ENCODE measurements at places on chromosomes 6 and 20. TPM values are rescaled to one million over a fixed set of nuclear protein-coding genes. Genes with fewer than 3 reads are reported as not detected.

DNA sequence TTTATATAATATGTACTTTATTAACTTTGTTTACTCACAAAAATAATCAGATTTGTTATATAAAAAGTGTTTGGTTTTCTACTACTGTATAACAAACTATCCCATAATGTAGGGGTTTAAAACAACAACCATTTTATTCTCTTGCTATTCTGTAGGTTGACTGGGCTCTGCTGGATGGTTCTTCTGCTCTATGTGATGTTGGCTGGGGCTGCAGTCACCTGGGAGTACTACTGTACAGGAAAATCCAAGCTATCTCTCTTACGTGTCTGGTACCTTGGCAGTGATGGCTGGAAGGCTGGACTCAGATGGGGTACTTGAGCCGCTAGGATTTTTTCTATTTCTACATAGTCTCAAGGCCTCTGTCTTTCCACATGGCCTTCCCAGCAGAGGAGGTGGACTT lies 44.0 kb upstream of the UBR2 start:
- no peaks in the 10 kb centered on the region for H3K27me3 ChIP-seq
- no peaks in the 10 kb centered on the region for H3K4me1 ChIP-seq
- no peak overlapping the region for H3K4me3 ChIP-seq
- H3K27ac ChIP-seq, result no peak overlapping the region
- H3K36me3 ChIP-seq, result no peaks in the 10 kb centered on the region

The SLC25A27 gene
- total RNA-seq, result 0.23 TPM

The MYO6 gene
- 4.5 TPM for total RNA-seq

- no peak overlapping the region for H3K4me3 ChIP-seq
- H3K27me3 ChIP-seq, result peaks cover 2% of the 10 kb centered on the region
- H3K27ac ChIP-seq, result no peak overlapping the region
- no peaks in the 10 kb centered on the region for H3K4me1 ChIP-seq
These were observed 13.3 kb upstream of the PTPN1 start for GRCh38 chr20:50496773-50497385.

GRCh38 chr6:90375681-90376439 lies 79.2 kb upstream of the BACH2 start:
- H3K27ac ChIP-seq, result no peak overlapping the region
- H3K27me3 ChIP-seq, result no peaks in the 10 kb centered on the region

GRCh38 chr6:72425003-72425681 lies 196.7 kb upstream of the KCNQ5 start:
- H3K27ac ChIP-seq, result no peak overlapping the region
- no peaks in the 10 kb centered on the region for H3K36me3 ChIP-seq
- no peak for DNase-seq
- no peaks in the 10 kb centered on the region for H3K27me3 ChIP-seq

All from T-cell (primary cell).